Hippocampal formation (tissue), 2 donors: ENCODE measurements at places on chromosomes 7 and 10.

DNA sequence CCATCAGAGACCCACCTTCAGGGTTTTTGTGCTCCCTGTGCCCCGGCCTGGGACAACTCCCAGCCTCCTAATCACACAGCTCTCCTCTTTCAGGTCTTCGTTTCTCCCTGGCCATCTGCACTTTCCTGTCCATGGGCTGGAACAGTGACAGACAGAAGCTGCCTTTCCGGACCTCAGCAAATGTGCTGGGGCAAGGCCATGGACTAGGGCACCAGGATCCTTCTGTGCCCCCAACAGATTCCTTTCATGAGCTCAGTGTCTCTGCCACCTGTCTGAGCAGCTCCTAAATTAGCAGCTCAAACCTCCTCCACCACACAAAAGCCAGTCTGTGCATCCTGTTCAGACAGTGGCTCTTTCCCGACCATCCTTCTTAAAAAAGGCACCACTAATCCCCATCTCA, 41.9 kb upstream of the FRMD4A start:
- DNase-seq = no peak

- DNase-seq = no peak
Measured at GRCh38 chr10:131230641-131231322, 80.7 kb downstream of the TCERG1L start.

- DNase-seq = no peak
Measured at GRCh38 chr10:88838766-88839350, 12.8 kb downstream of the ANKRD22 start.

DNA sequence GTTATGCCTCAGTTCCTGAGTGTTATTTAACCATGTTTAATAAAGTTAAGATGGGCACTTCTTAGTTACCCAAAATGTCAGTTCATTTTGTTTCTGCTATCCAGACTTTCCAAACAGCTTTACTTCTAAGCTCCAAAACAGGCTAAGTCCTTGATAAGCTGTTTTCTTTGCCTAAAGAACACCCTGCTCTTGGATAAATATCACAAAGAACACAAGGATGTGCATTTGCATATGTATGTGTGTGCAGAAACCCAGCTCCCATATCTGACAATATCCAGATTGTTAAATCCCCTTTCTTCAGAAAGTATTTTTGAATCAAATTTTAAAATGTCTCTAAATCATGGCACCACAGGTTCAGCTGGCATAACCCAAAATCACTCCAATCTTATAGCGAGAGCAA, 19.6 kb downstream of the FAM13C start:
- DNase-seq = no peak

GRCh38 chr7:24312588-24312987, 28.6 kb downstream of the NPY start:
- DNase-seq = no peak
